Activated CD4-positive, alpha-beta T cell treated with anti-CD3 and anti-CD28 coated beads, Interleukin-2, Interleukin-4, amounts not matched to agents 100 ng/mL and 50 ng/mL, durations not matched to agents 16 hours and 8 hours (primary cell): ENCODE measurements at places on chromosomes 6 and 20.

DNA sequence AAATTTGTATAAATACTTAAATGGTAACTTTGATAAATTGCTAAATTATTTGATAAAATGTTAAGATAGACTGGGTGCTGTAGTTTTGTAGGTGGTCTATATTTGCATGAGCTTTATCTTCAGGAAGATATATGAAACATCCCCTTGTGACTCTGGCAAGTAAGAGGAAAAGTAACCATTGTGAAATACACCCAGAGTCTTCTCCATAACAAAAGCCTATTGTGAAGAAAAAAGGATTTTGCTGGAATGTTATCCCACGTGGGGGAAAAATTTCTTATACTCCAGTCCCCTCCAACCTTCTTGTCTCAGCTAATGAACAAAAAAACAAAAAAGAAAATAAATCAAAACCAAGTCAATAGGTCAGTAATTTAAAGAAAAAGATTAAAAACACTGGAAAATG is 600.7 kb downstream of the HDGFL1 start:
- DNase-seq = no peak

- no peak for DNase-seq
Observed at GRCh38 chr6:140777780-140778179, 1354.9 kb upstream of the GJE1 start.

GRCh38 chr6:92124200-92124651 is 1295.1 kb downstream of the EPHA7 start:
- DNase-seq = no peak

GRCh38 chr20:21214431-21214830 is 88.5 kb downstream of the KIZ start:
- no peak for DNase-seq

GRCh38 chr20:25049261-25050060 is 8.5 kb downstream of the ACSS1 start:
- DNase-seq = no peak

GRCh38 chr6:137339929-137340559 is 120.9 kb upstream of the IFNGR1 start:
- DNase-seq = no peak

GRCh38 chr6:138891255-138891986 is 95.5 kb downstream of the ECT2L start:
- no peak for DNase-seq

GRCh38 chr6:7270320-7271204 is 42.4 kb downstream of the SSR1 start:
- no peak for DNase-seq

DNA sequence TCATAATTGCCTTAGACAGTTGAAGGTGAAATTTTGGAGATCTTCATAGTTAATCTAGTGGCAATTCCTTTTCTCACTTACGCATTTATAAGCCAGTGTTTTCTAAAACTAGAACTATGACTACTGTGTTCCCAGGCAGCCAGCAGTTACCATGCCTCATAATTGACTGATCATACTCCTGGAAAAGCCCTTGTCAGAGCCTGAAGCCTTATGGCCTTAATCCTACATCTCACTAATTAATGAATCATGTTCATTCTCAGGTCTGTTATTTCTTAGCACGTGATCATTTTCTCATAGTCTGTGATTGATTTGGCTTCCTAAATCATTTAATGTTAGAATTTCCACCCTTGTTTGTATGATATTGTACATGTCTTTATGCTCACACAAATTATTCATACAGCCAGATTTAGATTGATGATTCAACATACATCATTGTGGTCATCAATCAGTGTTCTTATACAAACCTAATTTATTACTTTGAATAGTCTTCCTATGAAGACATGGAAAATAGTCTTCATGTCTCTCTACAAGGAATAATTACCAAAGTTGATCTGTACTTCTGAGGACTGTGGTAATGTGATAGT is 132.6 kb upstream of the ASCC3 start:
- DNase-seq = no peak

GRCh38 chr20:47125758-47126591 is 230.5 kb downstream of the ZMYND8 start:
- DNase-seq = no peak

- no peak for DNase-seq
Observed at GRCh38 chr6:52518279-52518945, 58.4 kb downstream of the TRAM2 start.

DNA sequence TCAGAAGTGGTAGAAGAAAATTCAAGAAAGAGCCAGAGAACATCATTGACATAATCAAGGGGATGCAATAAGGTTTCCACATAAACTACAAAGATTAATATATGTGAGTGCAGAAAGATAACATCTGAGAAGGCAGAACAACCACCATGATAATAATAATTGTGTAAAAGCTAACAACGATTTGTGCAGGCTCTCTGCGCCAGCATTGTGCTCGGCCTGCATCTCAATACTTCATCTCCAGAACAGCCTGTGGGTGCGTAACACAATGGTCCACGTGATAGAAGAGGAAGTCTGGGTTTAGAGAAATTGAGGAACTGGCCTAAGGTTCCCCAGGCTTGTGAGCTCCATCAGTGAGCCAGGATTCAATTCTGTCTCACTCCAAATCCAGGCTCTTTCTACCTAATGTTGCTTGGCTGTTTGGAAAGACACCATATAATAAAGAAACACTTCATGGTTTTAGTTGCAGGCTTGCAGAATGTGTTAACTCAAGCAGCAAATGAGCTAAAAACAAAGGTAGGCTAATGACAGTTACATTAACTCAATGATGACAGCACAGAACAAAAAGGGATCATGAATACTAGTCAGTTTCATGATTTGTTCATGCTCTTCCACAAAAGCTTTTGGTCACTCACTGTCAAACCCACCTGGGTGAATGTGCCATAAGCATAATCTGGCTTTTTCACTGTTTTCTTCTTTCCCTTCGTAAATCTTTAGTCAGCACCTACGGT is 71.2 kb downstream of the LY86 start:
- DNase-seq = no peak

- DNase-seq = no peak
Observed at GRCh38 chr6:116309657-116310056, 29.9 kb upstream of the TSPYL1 start.

DNA sequence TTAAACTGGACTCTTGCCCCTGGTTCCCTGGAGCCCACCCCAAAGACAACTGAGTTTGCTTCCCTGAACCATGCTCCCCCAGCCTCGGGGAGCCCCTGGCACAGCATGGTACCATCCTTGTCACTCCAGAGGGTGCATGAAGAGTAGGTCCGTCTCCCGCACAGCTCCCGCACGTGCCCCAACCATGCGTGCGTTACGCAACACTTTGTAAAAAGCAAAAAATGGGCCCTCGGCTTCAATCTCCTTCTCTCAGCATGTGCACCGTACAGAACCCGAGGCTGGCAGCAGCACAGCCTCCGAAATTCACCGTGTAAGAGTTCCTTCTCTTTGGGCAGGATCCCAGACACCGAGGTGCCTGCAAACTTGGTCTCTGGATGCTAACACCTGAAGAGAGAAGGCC is 5.6 kb downstream of the PMEPA1 start:
- no peak for DNase-seq

GRCh38 chr6:122817358-122817757 is 28.3 kb downstream of the SMPDL3A start:
- no peak for DNase-seq

- no peak for DNase-seq
Observed at GRCh38 chr20:43576108-43576507, 14.6 kb upstream of the IFT52 start.
